ENCODE measurements at places on chromosomes 7 and 10.

- DNase-seq, result no peak
Observed at GRCh38 chr7:69603937-69604494, 5.7 kb downstream of the AUTS2 start.

DNA sequence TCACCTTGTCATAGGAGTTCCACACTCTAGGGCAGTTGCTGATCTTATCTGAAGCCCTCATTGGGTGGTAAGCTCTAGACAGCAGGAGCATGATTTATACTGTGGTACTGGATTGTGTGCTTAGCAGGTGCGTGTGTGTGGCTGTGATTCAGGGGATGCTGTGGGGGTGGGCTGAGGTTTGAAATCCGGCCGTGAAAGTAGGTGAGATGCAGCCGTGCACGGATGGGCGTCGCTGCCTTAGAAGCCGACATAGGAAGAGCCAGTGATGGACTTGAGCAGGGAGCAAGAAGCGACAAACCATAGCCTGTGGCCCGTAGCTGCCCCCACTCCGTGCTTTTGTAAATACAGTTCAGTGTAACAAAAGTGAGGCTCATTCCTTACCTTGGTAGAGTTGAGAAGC, 38.2 kb downstream of the PROSER2 start:
- no peak for DNase-seq

DNA sequence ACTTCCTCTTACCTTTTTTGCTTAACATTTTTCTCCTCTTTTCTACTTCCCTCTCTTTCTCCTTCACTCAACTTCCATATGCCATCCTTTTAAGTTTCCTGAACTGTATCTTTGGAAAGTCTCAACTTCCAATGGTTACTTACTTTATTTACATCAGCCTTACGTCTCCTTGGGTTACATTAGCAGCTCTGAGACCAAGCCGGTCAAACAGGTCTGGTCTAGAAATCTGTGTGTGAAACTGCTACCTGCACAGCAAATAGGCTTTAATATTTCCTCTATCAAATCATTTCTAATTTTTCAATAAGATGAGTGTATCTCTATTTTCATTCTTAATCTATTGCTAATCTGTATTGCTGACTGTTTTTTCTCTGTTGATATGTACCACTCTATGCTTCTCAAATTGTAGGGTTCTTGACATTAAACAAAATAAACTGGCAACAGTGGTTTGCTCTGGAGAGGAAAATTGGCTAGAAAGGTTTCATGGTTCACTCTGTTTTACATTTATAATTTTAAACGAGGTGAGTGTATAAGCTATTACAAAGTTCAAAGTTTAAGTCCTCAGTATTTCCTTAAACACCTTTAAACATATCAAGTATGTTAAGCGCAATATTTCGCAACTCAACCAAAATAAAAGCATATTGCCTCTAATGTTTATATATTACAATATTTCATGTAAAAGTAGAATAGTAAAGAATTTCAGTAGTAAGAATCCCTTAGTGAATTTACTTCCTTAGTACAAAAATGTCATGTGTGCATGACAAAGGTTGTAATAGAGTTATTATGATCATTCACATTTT, 3.6 kb upstream of the SEMA3C start:
- no peak for DNase-seq

- DNase-seq, result no peak
Observed at GRCh38 chr10:103433858-103434257, 18.3 kb downstream of the CALHM2 start.

DNA sequence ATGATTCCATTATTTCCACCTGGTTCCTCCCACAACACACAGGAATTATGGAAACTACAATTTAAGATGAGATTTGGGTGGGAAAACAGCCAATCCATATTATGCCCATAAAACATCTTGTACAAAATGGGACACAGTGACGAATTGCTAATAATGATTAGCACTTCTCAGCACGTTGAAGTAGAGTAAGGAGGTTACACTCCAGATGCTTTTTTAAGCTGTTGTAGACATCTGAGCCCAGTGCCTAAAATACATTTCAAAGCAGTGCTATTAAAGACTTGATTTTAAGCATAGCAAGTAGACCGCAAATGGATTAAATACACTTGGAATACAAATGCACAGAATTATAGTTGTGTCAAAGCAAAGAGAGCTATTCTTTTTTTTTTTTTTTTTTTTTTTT, 105.9 kb downstream of the AASS start:
- no peak for DNase-seq

DNA sequence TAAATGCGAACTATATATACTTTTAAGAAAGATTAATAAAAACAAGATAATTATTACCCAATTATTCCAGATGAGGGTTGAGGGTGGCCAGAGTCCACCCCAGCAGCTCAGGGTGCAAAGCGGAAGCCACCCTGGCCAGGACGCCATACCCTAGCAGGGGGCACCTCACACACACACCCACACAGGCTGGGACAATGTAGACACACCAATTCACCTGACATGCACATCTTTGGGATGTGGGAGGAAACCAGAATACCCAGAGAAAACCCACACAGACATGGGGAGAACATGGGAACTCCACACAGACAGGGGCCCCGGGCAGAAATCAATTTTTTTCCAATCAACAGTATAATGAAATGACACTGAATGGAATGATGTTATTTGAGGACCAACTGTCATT, 86.0 kb downstream of the RTKN2 start:
- no peak for DNase-seq

DNA sequence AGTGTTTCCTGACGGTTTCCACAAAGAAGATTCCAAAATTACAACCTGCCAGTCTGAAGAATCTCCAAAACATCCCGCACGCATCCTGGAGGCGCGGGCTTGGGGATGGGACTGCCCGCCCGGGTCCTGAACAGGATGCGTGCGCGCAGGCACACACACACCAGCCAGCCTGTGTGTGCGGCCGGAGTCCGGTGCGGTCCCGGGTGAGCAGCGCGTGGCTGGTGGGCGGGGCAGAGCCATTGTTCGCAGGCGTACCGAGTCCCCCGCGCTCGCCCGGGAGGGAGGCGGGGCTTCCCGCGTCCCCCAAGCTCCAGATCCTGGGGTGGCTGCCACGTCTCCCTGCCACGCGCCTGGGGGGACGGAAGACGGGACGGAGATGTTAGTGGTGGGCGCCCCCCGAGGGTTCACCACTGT, 675 bp upstream of the SCD start:
- peak; percentile 39 for DNase-seq

DNA sequence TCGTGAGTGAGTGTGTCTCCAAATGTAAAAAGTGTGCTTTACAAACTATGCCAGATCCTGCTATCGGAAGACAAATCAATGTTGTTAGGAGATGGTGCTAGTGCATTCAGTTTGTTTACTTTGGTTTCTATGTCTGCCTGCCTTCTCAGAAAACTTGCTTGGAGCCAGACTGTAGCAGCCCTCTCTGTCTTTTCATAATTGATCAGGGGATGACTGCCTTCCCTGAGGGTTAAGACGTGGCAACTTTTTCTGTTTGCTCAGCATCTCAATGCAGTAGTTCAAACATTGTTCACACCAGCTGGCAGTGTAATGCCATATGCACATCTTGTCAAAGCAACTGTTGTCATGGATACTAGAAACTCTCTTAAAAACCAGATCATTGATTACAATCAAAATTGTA, 118.5 kb downstream of the FOXP2 start:
- DNase-seq, result no peak
